ENCODE measurements at places on chromosomes 2 and 18.

- DNase-seq: no peak
Observed at GRCh38 chr2:85183076-85183475, 49.9 kb downstream of the TCF7L1 start.

DNA sequence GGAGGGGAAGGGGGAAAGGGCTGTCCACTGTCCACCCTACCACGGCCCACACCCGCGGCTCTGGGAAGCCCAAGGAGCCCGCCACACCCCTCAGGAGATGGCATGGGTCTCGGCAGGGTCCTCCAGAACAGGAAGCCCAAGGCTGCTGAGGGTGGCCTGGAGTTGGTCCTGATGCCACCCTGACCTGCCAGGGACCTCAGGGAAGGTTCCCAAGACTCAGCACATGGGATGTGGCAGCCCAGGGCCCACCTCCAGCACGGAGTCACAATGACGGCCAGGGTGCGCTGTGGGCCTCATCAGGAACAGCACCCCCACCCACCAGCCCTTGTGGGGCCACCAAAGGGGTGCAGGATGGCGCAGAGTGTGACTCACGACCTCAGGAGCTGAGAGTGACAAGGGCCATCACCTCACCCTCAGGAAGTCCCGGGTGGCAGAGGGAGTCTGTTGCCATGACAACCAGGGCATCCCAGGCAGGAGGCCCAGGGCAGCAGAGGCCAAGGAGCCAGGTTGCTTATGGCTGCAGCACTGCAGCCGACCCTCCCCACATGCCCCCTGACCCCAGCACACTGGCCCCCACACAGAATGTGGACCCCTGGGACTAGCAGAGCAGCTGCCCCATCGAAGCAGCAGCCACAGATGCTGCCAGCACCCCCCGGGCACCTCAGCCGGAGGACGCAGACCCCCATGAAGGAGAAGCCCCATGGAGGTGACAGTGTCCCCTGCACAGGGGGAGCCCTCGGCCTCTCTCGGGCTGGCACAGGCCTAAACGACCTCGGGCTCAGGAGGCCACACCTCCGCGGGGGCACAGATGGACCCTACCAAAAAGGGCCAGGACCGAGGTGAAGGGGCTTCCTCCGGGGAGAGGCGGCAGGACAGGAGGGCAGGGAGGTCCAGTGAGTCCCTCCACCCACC, 34.3 kb downstream of the KIF1A start:
- peak; percentile 30 for DNase-seq

DNA sequence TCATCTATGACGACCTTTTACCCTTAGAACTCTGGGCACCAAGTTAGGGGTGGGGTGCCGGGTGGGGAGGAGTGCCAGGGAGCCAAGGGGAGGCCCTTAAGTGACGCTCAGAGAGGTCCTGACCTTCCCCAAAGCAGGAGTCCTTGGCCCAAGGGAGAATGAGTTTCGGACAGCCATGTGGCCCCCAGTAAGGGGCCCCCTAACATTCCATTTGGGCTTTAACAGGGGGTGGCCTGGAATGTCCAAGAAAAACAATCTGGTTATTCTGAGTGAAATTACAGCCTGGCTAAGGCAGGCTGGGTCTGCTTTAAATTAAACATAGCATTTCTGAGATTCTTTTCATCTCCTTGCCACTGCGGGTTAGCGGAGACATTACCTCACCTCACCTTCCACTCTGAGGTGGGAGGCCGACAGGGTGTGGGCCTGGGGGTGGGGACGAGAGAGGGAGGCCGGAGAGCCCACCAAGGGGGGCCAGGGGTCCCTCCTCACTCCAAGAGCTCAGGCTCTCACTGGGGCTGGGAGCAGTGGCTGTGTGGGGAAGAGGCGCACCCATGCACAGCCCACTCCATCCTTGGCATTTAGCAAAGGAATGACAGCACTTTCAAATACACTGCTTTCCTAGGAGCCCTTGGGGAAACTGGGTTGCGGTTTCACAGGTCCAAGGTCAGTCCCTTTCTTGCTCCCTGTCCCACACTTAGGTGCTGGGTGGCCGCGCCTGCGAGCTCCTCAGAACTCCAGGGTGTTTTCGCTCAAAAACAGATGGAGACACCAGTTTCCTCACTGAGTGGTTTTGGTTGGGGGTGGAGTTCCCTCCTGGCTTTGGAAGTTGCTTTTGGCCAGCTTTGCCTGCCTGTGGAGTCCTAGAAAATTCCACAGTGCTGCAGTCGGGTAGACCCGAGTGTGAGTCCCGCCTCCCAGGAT, 107.4 kb downstream of the POLR1A start:
- DNase-seq: no peak

DNA sequence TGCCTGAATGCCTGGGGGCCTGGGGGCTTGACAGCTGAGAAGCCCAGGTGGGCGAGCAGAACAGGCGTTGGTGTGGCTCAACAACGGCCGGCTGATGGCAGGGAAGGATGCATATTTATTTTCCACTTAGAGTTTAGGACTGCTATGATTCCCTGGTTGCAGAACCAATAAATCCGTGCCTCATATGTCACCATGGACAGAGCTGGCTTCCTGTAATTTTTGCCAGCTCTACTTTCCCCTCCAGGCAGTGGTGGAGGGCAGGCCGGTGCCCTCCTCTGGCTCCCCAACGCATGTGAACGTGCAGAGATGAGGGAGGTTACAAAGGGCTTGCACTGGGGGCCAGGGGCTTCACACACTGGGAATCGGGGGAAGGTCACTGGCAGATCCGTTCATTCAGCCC, 18.2 kb downstream of the SAG start:
- DNase-seq: no peak

DNA sequence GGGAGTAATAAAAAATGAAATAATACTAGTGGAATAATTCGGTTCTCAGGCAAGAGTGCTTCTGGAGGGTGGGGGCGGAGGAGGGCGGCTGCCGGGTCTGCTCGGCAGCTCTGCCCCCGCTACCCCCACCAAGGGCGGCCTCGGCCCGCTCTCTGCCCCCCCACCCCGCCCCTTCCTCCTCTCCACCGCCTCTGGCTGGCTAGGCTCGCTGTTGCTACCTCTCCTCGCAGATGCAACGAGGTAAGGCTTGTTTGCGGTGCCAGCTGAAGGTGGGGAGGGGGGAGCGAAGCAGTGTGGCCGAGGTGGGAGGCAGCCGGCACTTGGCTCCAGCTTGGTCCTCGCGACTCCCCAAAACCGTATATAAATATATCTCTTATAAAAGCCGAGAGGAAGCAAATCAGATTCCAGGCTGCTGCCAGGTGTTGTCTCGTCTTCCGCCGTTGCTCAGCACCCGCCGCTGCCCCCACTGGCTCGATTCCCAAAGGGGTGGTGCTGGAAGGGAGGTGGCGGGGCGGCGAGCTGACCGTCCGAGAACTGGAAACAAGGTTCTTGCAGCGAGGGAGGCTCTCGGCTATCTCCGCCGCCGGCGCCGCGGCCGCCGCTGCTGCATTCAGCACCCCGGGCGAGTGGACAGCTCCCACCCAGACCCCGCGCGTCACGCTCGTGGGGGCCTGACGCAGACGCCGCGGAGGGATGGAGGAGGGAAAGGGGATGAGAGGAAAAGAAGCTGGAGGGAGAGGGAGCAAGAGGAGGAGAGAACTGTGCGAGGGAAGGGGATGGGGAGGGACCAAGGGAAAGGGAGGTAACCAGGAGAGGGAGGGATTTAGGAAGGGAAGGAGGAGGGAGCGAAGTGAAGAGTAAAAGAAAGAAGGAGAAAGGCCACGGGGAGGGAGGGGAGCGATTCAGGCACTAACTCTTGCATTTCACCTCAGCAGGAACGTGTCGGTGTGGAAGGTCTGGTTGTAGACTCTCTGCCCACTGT, at the start of gene MARCHF4:
Gene MARCHF4 (minus strand): TSS at position 763 of the 982 bp plus-strand sequence. CDS start 2,223 bp downstream, outside the sequence.
- DNase-seq: peak; percentile 41

- peak; percentile 14 for DNase-seq
Observed at GRCh38 chr18:56747032-56747658, 96.0 kb downstream of the WDR7 start.

DNA sequence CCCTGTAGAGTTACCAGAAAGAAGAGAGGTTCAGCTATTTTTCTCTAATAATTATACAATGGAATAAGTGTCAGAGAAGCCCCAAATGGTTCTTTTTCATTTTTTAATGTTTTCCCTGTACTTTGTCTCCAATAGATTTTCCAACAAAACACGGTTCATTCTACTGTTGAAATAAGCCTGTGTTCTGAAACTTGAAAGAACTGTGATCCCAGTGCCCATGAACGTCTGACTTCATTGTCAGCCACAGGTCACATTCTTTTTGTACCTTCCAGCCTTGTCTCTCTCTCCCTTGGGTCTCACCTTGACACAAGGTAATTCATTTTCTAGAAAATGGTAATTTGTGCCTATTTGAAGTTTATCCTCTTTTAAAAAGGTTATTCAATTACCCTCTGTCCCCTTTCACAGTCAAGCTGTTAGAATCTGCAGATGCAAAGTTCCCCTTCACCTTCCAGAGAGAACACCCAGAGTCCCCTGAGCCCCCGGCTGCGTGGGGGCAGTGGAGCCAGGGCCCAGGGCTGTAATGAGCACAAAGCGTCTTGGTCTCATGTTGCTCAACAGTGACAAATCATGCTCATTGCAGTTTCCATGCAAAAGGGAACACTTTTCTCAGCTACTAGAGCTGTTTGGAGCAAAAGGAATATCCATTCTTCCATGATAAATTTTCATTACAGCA, 115.2 kb downstream of the SPHKAP start:
- DNase-seq: no peak

DNA sequence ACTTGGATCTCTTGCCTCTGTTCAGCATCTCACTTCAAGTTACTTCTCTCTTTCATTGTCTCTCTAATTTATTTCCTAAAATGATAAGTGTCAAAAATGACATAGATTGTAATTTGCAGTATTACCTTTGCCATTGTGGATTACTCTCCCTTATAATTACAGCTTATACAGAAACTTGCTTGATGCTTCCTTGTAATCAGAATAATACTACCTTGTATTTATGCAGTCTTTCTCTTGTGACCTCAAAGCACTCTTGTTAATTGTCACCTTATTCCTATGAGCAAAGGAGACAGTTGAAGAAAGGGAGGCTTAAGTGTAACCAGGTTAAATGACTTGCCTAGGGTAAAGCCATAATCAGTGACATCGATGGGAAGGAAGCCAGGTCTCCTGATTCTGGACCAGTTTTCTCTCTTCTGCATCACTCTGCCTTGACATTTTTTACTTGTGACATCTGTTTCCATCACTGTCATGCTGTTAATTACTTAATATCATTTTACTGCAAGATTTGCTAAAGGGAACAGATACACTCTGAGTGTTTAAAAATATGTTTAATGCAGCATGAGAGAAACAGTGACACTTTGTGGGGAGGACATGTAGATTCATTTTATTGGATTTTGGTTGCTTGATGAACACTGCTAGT, 388.6 kb downstream of the PARD3B start:
- no peak for DNase-seq

- DNase-seq: no peak
Observed at GRCh38 chr2:45432406-45432805, 178.7 kb downstream of the SRBD1 start.

DNA sequence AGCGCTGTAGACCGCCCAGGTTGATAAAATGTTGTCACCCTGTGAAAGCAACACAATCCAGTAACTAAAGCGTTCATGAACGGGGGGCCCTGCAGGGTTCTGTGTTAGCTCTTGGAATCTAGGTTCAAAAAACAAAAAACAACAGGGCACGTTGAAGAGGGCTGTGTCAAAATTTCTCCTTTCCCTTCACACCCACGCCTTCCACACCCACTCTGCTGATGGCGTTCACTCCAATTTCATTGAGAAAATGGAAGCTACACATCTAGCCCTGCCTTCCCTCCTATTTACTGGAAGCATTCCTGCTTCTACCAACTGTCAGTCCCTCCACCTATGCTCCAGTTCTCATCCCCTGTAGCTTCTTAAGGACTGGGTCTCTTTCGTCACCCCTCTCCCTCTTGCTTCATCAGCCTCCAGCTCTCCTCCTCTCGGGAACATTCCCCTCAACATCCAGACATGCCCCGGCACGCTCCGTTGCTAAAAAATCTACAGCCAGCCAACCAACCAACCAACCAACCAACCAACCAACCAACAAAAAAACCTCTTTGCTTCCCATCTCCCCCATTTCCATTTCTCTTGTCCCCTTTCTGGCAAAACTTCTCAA, 98.4 kb upstream of the SP3 start:
- DNase-seq: no peak

DNA sequence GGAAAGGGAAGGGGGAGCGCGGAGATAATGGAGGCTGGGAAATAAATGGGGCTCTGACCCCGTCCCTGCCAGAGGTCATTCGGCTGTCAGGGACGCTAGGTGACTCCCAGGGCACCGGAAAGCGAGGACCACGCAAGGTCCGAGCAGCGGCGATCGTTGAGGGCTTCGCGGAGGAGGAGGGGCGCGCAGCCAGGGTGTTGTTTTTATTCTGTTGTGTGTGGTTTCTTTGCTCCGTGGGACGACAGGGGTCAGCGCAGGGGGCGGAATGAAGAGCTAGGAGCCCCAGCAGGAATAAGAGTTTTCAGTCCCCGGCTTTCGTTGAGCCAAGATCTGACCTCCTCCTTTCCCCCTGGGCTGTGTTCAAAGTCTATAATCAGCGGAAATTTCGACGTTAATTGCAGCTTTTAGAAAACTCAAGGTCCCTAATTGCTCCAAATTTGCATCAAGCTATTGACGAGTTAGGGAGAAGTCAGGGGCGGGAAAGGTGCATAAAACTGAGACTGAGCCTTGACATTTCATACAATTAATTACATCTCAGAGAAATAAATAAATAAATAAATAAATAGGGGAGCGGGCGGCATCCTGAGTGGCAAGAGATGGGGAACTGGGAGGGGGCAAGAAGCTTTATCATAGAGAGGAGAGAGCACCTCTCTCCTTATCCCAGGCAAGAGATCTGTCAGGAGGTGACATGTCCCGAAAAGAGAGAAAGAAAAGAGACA, 2.2 kb downstream of the GAD1 start:
- DNase-seq: no peak

GRCh38 chr2:138125306-138126288, 161.3 kb downstream of the HNMT start:
- DNase-seq: no peak

DNA sequence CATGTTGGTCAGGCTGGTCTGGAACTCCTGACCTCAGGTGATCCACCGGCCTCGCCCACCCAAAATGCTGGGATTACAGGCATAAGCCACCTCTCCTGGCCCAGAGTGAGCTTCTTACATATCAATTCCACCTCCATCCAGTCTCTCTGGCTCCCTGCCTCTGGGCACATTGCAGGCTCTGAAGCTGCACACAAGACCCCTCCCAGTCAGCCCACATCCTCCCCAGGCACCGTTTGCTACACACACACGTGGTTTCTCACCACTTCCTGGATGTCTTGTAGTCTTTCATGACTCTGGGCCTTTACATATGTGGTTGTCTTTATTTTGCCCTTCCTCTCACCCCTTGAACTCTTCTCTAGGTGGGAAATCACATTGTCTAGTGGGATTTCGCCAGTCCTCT, 64.0 kb upstream of the CABLES1 start:
- DNase-seq: peak; percentile 93

DNA sequence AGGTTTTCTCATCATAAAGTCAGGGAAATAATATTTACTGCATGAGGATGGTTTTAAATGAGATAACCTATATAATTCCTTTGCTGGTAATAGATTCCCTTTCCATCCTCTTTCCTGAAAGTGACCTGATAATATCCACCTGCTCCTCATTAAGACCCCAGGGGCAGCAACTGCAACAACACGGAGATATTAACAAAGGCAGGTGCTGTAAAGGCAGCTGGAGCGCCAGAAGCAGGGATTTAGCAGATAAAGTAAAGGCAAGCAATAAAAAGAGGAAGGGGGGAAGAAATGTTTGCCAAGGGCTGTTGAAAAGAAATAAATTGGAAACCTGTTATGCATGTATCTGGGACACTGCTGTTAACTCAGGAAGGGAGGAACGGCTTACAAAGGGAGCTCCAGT, 472.6 kb upstream of the KLHL29 start:
- no peak for DNase-seq

GRCh38 chr18:65091744-65092329, 659.0 kb upstream of the CDH7 start:
- peak; percentile 8 for DNase-seq

- no peak for DNase-seq
Observed at GRCh38 chr2:10002109-10002508, 41.2 kb upstream of the KLF11 start.

Data from activated CD4-positive, alpha-beta T cell treated with anti-CD3 and anti-CD28 coated beads, Interleukin-10, Interleukin-2, amounts not matched to agents 100 ng/mL and 50 ng/mL, durations not matched to agents 16 hours and 8 hours (primary cell).